SJSA1 (cell line): ENCODE measurements at places on chromosomes 2 and 18. TPM values are rescaled to one million over a fixed set of nuclear protein-coding genes. Genes with fewer than 3 reads are reported as not detected.

DNA sequence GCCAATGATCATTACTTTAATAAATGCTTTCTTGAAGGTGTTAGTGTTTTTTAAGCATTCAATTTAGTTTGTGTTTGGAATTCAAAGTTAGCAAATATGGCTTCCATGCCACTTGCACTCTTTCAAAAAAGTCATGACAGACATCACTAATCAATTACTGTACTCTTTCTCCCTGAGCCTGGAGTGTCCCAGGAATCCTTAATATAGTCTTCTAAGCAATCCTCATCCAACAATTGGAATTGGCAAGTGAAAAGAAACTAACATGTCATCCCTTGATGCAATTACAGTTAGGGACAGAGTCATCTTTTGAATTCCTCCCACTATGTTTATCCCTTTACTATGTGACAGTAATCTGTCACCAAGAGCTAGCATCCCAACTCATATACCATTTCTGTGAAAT, 29.7 kb upstream of the GPR55 start:
- H3K36me3 ChIP-seq = no peaks in the 10 kb centered on the region
- H3K4me1 ChIP-seq = peaks cover 22% of the 10 kb centered on the region
- H3K27ac ChIP-seq = no peak overlapping the region
- H3K4me3 ChIP-seq = no peak overlapping the region

GRCh38 chr18:49015886-49016647, 65.3 kb upstream of the SMAD7 start:
- no peak overlapping the region for H3K4me3 ChIP-seq
- no peaks in the 10 kb centered on the region for H3K27me3 ChIP-seq
- H3K27ac ChIP-seq = peak overlapping the region; percentile 95
- no peaks in the 10 kb centered on the region for H3K36me3 ChIP-seq
- peaks cover 43% of the 10 kb centered on the region for H3K4me1 ChIP-seq

DNA sequence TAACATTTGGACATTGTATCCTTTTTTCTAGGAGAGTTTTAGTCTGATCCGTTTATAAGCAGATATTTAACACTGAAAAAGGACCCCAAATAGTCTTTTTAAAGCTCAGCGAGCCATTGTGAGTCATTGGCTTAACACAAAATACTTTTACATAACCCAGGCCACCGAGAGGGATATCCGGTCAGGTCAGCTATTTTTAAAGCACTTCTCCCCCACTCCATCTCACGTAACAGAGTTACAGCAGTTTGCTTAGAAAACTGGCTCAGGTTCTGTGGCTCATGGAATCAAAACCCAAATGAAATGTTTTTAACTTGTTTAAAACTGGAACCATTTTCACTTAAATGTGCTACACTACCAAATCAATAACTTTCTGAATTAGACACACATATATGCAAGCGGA, 23.9 kb downstream of the COL4A3 start:
- no peaks in the 10 kb centered on the region for H3K36me3 ChIP-seq
- H3K4me1 ChIP-seq = peaks cover 3% of the 10 kb centered on the region; the same call in 1 of the 2 replicates
- no peak overlapping the region for H3K4me3 ChIP-seq
- no peak overlapping the region for H3K27ac ChIP-seq

Gene NEU4
- total RNA-seq = not detected in 2 replicates

DNA sequence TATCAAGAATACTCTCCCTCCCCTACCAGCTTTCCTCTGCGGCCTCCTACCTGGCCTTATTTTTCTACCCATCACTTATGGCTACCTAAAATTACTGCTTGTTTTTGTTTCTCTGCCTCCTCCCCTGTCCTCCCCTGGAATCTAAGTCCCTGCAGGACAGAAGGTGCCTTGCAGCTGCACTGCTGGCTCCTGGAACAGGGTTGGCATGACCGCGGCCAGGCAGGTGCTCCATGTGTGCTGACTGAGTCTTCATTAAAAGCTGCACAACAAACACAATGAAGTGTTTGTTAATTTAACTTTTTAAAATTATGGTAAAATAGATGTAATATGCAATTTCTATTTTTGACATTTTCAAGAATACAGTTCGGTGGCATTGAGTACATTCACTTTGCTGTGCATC, 171.9 kb upstream of the FHL2 start:
- no peak for DNase-seq
- H3K4me3 ChIP-seq = no peak overlapping the region
- peaks cover 19% of the 10 kb centered on the region for H3K4me1 ChIP-seq

DNA sequence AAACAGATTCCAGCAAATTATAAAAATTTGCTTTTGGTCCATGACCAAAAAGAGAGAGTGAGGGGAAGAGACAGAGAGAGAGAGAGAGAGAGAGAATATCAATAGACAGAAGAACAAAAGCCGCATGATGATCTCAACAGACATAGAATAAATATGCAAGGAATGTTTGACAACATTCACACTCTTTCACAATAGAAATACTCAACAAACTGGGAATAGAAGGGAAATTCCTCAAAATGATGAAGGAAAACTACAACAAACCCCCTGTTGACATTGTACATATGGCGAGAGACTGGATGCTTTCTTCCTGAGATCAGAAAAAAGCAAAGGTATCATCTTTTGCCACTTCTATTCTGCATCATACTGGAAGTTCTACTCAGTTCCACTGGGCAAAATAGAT, 309.7 kb downstream of the RAD51AP2 start:
- no peak overlapping the region for H3K4me3 ChIP-seq
- peak; percentile 49 for DNase-seq
- H3K36me3 ChIP-seq = no peaks in the 10 kb centered on the region
- no peaks in the 10 kb centered on the region for H3K27me3 ChIP-seq
- 0 out of 2 replicates have a peak, but pooled peaks cover 4% of the 10 kb centered on the region for H3K4me1 ChIP-seq

- no peaks in the 10 kb centered on the region for H3K27me3 ChIP-seq
- peak; percentile 6 for DNase-seq
- no peak overlapping the region for H3K27ac ChIP-seq
- H3K4me3 ChIP-seq = no peak overlapping the region
Measured at GRCh38 chr18:21820033-21820810, 79.6 kb downstream of the MIB1 start.

Gene CGREF1
- total RNA-seq = 2.1 and 3.1 TPM in 2 replicates
